Trophoblast cell (in vitro differentiated cells and primary cell): ENCODE measurements at places on chromosomes 11 and 22.
A peak's percentile ranks its signal among the peaks of the same experiment; 100 is the strongest.

DNA sequence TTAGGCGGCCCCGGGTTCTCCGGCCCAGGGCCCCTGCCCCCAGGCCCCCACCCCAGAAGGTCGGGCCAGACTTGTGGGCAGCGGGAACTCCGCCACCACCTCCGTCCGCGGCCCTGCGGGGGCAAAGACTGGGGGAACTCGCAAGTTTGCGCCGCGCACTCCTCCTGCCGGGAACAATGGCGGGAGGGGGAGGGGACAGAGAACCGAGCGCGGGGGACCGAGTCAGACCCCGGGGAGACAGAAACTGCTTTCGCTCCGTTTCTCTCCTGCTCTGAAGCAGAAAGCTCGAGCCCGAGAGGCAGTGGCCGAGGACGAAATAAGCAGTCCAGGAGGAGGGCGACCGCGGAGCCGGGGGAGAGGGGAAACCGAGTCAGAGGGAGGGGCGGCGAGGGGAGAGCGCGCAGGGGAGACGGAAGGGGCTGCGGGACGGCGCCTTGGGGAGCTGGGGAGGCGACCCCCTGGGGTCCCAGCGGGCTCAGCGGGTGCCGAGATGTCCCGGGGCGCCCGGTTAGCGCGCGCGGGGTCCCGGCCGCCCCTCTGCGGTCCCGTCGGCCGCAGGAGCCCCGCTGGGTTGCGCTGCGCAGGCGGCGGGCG is 555 bp downstream of the TP53I11 start:
- DNase-seq: peak; percentile 38

DNA sequence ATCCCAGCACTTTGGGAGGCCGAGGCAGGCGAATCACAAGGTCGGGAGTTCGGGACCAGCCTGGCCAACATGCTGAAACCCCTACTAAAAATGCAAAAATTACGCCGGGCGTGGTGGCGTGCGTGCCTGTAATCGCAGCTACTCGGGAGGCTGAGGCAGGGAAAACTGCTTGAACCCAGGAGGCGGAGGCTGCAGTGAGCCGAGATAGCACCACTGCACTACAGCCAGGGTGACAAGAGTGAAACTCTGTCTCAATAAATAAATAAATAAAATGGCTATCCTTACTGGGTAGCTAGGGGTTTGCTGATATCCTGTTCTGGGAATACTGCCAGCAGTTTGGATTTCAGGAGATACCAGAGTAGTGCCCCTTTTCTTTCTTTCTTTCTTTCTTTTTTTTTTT is 2.4 kb upstream of the RBM14 start:
- DNase-seq: no peak

- DNase-seq: no peak
Measured at GRCh38 chr22:22042599-22043295, 60.2 kb upstream of the TOP3B start.

DNA sequence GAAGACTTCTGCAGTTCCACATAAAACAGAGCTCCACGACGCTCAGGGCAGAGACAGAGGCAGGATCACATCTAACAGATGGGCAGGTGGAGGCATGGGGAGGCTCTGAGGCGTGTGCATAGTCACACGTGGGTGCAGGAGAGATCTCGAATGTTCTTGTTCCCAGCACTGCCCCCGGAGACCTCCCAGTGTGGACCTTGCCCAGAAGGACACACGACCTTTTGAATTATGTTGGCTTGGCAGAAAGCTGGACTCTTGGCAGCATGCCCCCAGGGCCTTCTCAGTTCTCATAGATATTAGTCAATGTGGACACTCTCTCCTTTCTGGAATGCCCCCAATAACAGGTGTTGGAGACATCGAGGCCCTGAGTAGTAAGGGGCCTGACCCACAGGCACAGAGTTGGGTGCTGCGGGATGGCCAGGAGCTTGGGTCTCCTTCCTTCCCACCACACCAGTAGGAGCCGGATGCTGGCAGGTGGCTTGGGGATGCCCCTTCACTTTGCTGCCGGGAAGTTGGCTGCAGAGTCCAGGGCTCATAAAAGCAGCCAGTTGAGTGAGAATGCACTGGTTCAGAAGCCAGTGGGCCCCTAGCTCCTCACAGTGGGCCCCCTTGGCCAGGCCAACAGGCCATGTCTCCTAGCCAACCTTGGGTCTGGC is 12.1 kb downstream of the MYEOV start:
- no peak for DNase-seq

GRCh38 chr22:40491990-40492631 is 121.7 kb downstream of the SGSM3 start:
- DNase-seq: peak; percentile 27

GRCh38 chr11:57679396-57679795 is 11.5 kb downstream of the ZDHHC5 start:
- DNase-seq: no peak

DNA sequence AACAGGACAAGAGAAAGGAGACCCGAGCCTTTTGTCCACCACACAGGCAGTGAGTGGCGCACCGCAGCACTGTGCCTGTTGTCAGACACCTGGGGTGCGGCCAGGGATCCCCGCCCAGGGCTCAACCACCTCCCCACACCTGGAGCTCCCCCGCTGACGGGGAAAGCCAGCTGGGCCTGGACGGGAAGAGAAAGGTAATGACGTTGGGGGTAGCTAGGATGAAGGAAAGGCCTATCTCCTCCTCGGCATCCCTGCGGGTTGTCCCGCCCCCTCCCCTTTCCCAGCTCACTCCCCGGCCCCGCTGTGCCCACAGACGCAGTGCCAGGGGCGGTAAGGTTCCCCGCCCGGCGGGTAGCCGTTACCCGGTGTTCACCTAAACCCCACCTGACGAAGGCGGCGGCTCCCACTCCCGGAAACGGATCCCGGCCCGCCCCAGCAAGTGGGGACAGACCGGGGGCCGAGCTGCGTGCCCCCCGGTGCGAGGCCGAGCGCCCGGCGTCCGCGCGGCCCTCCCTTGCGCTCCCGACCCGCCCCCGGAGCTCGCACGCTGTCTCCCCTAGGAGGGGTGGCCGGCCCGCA is 495 bp downstream of the HYOU1 start:
- DNase-seq: no peak

DNA sequence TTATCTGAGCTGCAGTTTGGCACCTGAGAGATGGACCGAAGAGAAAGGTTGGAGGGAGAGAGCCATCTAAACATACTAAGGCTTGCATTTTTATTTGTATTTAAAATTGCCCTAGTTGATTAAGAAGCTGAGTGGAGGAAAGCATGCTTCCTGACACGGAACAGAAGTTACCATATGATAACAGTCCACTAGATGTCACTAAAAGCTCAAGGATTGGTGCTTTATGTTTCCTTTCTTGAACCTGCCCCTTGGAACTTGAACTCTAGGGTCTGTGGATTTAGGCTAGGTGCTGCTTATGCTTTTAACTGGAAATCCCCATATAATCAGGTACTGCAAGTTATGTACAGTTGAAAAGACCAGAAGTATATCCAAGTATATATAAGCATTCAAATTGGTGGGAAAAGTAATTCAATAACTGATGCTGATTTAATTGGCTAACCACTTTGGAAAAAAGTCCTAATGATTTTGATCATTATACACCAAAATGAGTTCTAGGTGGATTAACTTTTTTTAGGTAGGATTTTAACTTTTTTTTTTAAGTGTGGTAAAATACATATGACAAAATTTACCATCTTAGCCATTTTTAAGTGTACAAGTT is 9.5 kb downstream of the RBMXL2 start:
- DNase-seq: peak; percentile 84

DNA sequence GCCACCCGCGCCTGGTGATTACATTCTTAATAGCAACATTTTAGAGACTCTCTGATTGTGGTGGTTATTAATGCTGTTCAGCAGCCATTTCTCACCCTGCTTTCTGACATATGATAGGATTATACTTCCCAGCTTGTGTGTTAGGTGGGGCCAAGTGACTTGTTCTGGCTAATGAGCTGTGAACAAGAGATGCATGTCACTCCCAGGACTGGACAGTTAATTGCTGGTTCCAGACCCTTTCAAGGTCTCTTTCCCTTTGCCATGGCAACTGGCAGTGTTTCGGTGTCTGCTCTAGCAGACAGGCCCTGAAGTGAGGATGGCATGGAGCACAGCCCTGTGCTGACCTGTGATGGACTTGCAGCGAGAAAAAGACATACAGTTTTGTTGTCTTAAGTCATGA is 8.9 kb upstream of the PTPRJ start:
- DNase-seq: no peak

DNA sequence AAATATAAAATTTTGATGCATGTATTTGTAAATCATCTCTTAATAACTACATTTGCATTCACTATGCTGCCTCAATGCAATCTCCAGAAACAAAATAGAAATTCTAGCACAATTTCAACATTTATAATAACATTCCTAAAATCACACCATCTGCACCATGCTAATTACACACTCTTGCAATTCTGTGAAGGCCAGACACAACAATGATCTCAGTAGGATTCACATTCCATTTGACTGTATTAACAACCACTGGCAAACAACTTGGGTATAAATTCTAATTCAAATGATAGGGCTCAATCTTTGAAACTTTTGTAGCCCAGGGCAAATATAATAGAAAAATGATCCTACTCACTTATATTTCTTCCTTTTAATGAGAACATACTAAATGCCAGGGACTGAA is 25.9 kb downstream of the RAB6A start:
- DNase-seq: no peak
